Nephron progenitor cell (in vitro differentiated cells): ENCODE measurements at places on chromosomes 2 and 18.
A peak's percentile ranks its signal among the peaks of the same experiment; 100 is the strongest.

GRCh38 chr2:223740679-223741078, 96.7 kb downstream of the AP1S3 start:
- DNase-seq, result no peak

- no peak for DNase-seq
These were observed 15.0 kb downstream of the COX7A2L start for GRCh38 chr2:42345986-42346385.

DNA sequence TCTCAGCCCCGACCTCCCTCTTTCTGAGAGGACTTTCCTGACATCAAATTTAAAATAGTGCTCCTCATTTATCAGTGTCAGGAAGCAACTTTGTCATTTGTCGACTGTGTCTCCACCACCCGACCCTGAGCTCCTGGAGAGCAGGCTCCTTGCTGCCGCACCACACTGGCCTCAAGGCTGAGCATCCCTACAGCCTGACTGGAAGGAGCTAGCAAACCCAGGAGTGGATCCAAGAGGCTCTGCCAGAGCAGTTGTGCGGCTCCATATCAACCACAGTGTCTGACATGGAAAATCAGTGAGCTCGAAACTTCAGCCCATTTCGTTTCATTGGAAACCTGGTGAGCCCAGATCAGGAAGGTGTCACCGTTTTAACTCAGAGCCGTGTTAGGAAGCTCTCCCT, 125.2 kb downstream of the PTGR3 start:
- DNase-seq, result no peak

- DNase-seq, result no peak
These were observed 330.3 kb downstream of the TNS1 start for GRCh38 chr2:217672472-217672871.

GRCh38 chr18:55284614-55285013, 303.4 kb downstream of the TCF4 start:
- no peak for DNase-seq

GRCh38 chr2:76330865-76331264, 620.1 kb upstream of the GCFC2 start:
- no peak for DNase-seq

DNA sequence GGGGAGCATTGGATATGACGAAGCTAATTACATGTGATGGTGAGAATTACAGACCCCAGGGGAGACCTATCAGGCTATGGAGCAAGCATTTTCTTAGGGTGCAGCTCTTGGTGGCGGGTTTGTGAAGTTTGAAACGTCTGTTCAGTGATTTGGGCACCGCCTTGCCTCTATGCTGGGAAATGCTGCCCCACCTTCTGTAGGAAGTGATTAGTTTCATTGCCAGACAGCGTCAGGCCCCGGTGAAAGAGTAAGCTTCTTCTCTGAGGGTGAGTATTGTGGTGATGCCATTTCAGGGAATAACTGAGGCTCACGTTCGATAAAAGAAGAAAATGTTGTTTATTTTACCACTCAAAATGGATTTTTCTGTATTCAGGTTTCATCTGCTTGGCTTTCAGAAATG, 186.2 kb upstream of the CDH2 start:
- DNase-seq, result no peak

DNA sequence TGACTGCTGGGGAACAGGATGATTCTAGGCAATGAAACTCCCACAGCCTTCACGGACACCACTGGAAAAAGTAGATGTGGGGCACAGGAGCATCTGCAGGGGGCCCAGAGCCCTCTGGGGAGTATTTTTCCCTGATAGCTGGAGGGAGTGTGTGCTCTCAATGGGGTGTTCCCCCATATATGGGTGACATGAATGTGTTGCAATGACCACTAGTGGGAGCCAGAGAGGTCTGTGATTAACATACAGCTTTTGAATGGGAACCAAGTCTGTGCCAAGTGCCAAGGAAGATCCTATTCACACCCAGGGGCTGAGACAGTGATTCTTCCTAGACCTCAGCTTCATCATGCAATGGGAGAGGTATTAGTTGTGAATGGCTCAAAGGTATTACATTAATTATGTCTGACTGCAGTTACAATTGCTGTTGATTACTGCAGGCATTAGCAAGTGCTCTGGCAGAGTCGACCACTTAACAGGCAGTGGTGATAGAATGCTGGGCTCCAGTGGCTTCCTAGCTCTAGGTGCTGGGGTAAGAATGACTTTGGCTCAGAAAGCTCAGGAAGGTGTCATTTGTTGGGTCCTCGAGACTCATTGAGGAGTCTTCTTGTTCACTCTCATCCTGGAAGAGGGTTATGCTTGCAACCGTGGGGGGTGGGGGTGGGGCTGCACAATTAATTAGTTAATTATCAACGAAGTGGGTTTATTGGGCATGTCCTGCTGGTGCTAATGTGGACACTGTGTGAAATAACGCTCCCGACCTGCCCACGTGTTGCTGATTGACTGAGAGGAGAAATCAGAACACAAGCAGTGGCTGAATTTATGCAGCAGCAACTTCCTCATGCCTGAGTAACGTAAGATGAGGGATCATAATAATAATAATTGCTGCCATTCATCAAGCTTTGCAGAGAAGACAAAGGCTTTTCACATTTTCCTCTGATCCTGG, 194.1 kb downstream of the CLIP4 start:
- peak; percentile 60 for DNase-seq

GRCh38 chr2:191382801-191383200, 137.6 kb downstream of the MYO1B start:
- DNase-seq, result no peak

GRCh38 chr18:63186520-63187222, 132.9 kb downstream of the BCL2 start:
- DNase-seq, result no peak

GRCh38 chr2:189248141-189248540, 68.6 kb upstream of the COL5A2 start:
- DNase-seq, result no peak

DNA sequence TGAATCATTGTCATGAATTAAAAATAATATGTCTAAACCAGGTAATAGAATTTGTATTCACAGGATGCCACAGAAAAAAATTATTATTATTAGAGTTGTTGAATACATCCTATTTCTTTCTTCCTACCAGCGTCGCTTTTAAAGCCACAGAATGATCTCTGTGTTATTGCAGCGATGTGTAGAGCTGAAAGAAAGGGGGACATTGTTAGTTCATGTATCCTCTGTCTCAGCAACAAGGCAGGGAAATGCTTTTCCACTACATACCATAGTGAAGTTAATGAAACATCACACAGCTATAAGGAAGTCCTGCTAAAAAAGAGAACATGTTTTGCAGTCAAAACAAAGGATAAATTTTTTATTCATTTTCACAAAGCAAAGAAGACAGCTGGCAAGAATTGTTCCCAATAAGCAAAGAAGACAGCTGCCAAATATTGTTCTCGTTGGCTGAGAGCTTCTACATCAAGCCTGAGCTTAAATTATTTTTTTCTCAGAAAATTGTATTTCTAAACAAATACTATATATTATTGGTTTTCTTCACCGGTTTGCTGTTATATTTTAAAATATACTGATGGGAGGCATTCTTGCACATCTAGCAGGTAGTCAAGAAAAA, 1234.4 kb downstream of the SUCLG1 start:
- no peak for DNase-seq

DNA sequence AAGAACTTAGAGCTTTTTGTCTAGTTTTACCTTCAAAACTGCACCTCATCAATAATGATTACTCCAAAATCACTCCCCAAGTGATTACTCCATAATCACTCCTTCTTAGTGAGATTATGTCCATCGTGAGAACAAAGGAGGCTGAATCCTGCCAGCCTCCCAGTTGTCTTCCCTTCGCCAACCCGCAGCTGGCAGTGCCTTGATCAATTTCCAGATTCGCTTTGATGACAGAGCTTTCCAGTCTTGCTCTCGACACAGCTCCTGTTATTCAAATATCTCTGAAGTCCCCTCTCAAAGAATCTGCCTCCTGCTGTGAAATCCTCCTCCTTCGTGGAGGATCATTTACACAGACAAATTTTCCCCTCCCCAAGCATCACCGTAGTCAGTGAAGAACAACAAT, 237.7 kb downstream of the EIPR1 start:
- DNase-seq, result no peak

GRCh38 chr2:101395545-101396315, 8.4 kb upstream of the CREG2 start:
- no peak for DNase-seq

DNA sequence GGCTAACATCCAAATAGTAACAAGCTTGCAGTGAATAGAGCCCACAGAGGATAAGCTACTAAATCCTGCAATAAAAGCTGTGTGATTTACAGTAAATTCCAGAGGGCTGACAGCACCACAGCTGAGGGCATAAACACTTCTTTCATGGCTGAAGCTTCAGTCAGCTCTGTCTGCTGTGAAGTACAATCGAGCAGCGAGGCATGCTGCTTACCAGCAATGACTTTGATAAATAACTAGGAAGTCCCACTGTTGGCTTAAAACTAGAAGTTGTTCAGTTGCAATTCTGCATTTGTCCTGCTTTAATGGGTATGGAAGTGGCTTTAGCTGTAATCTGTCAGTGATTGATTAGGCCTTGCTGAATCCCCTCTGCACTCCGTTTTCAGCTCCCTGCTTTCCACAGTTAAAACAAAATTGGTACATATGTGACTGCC, 65.2 kb upstream of the FIGN start:
- peak; percentile 47 for DNase-seq

DNA sequence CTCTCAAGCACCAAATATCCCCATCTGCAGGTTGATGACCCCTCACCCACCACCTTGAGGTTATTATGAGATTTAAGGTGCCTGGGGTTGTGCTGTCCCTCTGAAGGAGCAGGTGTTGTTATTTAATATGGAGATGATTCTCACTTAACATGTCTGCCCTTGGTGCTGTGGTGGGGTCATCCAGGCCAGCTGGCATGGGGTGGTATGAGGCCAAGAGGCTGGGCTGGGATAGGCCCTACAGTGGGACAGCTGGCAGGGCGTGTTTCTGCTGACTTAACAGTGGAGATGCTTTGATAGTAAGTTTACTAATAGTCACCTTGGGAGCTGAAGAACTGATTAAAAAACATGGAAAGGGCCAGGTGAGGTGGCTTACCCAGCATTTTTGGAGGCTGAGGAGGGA, 22.4 kb downstream of the SERPINB12 start:
- DNase-seq, result no peak

GRCh38 chr2:39658371-39658770, 7.3 kb upstream of the TMEM178A start:
- DNase-seq, result no peak

DNA sequence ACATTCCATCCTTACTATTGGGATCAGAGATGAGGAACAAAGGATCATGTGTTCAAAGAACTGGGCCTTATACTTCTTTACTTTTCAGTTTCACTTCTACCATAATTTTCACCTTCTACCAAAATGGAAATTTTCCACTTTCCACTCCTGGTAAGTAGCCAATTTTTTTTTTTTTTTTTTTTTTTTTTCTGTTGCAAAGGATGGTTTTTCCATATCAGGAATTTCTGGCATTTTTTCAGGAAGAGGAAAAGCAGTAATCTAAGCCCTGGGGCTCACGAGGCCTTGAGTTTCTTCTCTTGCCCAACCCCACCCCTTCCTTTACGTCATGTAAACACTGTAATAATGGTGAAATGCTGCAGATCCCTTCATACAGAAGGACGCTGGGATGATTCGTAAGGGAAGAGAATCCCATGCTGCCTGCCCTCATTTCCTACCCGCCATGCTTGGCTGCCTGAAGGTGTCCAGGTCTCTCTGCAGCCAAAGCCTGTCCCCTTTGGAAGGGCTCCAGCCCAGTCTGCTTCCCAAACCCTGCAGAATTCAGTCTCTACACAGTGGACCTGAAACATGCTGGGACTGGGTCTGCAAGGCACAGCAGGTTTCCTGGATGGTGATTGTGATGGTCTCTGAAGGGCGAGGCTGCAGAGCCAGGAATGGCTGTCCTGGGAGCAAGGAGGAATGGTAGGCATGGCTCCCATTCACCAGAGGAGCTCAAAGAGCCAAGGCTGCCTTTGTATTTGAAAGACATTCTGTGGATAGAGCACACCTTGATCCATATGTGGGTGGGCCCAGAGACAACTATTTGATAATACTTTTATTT, 57.0 kb downstream of the EFR3B start:
- DNase-seq, result no peak

- no peak for DNase-seq
These were observed 545.0 kb upstream of the ZNF804A start for GRCh38 chr2:184053326-184053725.

DNA sequence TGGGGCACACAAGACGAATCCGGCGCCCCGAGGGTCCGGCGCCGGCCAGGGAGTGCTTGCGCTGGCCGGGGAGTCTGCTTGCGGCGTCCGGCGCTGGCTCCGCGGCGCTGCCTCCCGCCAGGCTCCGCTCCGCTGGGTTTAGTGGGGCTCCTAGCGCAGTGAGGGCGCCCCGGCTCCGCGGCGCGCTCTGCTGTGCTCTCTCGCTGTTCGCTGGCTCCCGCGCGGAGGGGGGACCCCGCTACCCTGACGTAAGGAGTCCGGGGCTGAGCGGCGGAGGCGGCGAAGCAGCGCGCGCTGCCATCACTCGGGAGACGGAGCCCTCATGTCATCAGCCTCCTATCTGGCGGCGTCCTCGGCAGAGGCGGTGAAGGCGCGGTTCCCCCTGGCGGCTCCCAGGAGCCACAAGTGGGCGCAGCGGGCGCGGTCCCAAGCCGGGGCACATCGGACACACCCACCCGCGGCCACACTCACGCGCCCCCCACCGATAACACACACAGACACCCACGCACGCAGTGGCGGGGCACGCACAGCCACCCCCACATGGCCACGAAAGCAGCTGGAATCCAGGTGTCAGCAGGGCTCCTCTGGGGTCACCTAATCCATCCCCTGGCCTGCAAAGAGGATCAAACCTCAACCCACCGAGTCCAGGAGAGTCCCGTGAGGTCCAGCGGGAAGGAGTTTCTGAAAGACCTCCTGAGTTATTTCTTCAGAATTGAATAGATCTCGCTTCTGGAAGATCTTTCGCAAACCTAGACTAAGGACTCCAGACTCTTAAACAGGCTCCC, at the start of gene C1QL2:
Gene C1QL2, minus strand, starts transcription at position 189 of the 785 bp plus-strand sequence. CDS start 482 bp downstream, outside the sequence.
- DNase-seq, result peak; percentile 71

DNA sequence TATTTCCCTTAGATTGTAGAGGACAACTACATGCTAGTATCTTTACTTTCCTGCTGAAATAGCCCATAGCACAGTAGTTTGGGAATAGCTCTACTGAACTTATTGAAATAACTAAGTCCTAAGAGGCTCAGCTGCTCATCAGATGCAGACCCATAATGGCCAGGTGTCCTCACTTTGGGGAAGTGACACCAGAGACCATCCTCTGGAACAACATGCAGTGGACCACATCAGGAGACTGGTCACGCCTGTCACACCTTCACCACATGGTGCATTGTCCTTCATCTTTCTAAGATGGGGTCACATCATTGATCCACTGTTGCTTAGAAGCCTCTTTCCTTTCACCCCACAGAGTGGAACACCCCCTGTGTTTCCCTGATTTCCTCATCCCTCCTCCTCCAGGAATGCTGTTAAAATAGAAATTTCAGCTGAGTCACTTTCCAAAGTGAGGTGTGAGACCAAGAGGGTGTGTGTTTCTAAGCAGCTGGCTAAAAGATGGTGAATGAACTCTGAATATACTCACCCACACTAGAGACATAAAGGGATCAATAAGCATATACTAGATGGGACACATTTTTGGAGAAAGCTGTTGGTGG, 215.2 kb upstream of the LRRTM1 start:
- DNase-seq, result no peak

DNA sequence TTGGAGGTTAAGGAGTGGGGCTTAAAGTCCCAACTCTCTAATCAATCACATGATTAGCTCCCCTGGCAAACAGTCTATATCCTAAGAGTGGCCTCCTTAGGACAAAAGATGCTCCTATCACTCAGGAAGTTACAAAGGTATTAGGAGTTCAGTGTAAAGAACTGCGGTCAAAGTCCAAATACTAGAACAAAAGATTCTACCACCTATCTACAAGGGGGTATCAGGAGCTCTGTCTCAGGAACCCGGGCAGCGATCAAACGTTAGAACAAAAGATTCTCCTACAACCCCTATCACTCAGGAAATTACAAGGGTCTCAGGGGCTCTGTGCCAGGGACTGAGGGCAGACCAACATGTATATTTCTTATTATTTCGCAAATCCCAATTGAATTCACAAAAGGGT, 58.0 kb downstream of the DTNB start:
- no peak for DNase-seq
